ENCODE measurements at places on chromosomes 1 and 21.
A peak's percentile ranks its signal among the peaks of the same experiment; 100 is the strongest.

DNA sequence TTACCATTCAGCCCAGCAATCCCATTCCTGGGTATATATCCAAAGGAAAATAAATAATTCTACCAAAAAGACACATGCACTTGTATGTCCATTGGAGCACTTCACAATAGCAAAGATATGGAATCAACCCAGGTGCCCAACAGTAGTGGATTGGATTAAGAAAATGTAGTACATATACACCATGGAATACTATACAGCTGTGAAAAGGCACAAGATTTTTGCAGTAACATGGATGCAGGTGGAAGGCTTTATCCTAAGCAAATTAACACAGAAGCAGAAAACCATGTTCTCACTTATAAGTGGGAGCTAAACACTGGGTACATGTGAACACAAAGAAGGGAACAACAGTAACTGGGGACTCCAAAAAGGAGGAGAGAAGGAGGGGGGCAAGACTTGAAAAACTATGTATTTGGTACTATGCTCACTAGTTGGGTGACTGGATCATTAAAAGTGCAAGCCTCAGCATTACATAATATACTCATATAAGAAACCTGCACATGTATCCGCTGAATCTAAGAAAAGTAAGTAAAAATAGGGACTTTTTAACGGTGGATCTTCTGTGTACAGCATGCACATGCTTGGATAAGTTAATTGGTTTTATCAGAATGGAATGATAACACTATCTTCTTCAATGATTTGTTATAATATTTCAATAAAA, 3.9 kb upstream of the SHCBP1L start:
- no peak for DNase-seq

DNA sequence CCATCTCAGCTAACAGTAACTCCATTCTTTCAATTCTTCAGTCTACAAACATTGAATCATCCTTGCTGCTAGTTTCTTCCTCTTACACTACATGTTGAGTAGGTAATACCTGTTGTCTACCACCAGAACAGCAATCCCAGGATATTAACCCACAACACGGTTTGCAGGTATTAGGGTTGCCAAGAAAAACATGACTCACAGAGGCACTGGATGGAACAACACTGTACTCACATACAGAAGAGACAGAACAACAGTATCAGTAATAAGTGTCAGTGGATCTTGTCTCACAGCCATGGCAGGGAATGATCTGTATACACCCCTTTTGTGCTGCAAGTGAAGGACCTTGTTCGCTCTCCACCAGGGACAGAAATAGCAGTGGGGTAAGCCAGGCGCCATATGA, 212.1 kb downstream of the GPR52 start:
- no peak for DNase-seq

DNA sequence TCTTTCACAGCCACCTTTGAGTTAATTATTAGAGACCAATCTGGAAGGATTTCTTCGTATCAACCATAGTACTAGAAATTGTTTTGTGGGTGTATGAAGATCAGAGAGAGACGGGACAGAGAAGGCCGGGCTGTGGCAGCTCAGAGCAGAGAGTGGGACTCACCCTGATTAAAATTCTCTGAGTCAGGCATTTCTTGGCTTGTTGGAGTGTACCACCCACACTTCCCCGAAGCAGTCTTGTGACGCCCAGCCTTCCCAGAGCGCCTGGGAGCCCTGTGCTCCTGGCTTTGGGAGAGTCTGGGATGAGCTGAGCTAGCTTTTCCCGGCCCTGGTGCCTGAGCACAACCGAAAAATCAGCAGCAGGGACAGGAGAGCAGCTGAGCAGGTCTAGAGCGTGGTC, 19.4 kb downstream of the PLEKHM2 start:
- peak; percentile 49 for DNase-seq

DNA sequence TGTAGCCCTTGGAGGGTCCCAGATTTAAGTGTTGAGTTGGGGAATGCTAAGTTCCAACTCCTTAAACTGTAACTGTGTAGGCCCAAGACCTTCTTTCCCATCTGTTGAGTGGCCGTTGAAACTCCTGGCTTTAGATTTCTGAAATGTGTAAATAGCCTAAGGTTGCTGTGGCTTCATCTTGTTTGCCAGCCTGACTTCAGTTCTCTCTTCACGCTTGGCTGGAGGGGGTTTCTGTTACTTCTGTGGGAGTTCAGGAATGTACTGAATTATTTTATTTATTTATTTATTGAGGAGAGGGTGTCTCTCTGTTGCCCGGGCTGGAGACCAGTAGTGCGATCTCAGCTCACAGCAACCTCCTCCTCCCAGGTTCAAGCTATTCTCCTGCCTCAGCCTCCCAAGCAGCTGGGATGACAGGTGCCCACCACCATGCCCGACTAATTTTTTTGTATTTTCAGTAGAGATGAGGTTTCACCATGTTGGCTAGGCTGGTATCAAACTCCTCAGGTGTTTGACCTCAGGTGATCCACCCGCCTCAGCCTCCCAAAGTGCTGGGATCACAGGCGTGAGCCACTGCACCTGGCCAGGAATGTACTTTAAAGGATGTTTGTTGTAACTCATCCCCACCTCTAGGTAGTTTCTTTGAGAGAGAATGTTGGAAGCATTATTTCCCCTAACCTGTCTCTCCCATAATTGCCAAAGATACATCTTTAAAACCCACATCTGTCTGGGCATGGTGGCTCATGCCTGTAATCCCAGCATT, 5.9 kb downstream of the TTC39A start:
- DNase-seq = no peak

- DNase-seq = no peak
These were observed 11.5 kb downstream of the RO60 start for GRCh38 chr1:193070942-193071341.

- DNase-seq = no peak
These were observed 3.6 kb upstream of the NPPA start for GRCh38 chr1:11851180-11851579.

GRCh38 chr1:18533259-18533658, 52.5 kb downstream of the KLHDC7A start:
- no peak for DNase-seq

- no peak for DNase-seq
These were observed 34.9 kb upstream of the VASH2 start for GRCh38 chr1:212915245-212916091.

- DNase-seq = no peak
These were observed 67.1 kb downstream of the SH3BGR start for GRCh38 chr21:39518847-39519210.

GRCh38 chr1:6975331-6976043, 190.2 kb downstream of the CAMTA1 start:
- no peak for DNase-seq

DNA sequence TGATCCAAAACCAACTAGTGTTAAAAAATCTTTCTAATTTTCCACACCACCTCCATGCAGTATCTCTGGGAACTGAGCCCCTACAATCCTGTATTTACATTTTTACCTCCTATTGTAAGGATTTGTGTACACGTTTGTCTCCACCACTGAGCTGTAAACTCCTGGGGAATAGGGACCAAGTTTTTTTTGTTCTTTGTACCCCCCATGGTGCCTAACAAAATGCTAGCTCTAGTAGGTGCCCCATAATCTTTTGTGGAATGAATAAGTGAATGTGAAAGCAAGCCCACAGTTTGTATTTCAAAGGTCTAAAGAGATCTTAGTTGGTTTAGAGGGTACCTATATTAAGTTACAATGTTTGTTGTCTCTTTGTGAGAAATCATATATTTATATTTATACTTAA, 879 bp upstream of the WLS start:
- no peak for DNase-seq

DNA sequence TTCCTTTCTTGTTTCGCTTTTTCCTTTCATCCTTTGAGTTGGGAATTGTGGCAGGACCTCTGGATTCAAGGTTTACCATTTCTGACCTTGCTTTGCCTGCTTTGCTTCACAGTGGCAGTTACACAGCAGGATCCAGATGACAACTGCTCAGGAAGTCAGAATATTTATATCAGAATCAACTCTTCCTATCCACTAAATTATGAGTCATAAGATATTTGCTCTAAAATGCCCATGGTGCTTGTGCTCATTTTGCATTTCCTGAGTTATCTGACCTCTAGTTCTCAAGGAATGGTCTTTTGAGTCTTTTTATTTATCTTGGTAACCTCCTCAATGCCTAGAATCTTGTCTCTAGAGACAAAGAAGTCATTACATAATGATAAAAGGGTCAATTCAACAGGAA, 290.8 kb downstream of the LRRC7 start:
- no peak for DNase-seq

- peak; percentile 43 for DNase-seq
These were observed 1.3 kb downstream of the CDK18 start for GRCh38 chr1:205505791-205506190.

All from prostate gland (tissue), 2 donors.